Amniotic epithelial cell (primary cell): ENCODE measurements at places on chromosomes 3 and 15.
A peak's percentile ranks its signal among the peaks of the same experiment; 100 is the strongest.

DNA sequence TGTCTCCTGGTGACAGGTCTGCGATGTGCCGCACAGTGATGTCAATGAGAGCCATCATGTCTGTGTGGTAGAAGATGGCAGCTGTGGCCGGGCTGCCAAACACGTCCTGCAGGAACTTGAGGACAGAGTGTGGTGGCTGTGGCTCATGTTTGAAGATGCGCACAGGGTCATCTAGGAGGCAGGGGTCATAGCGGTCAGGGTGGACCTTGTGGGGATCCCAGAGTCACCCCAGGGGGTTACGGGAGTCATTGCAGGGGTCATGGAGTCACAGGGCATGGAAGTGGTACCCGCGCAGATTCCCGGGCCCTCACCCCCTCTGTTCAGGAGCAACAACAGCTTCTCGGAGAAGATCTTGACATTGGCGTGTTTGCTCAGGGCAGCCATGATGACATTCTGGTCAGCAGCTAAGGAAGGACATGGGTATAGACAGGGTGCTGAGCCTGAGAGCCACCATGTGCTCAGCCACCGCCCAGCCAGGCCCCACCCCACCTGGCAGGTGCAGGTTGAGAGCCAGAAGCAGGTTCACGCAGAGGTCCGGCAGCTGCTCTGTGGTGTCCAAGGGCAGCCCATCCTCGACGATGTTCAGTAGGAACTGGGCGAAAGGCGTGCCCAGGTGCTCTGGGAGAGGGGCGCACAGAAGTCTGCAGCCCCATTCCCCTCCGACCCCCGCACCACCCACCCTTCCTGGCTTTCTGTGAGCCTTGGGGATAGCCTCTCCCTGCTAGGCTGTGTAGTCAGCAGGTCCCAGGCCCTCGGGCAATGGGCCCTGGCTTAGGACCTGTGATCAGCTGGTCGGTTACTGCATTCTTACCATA, 6.9 kb downstream of the NCKIPSD start:
- no peak for DNase-seq

GRCh38 chr3:71989165-71989564, 204.2 kb upstream of the PROK2 start:
- DNase-seq = peak; percentile 57

DNA sequence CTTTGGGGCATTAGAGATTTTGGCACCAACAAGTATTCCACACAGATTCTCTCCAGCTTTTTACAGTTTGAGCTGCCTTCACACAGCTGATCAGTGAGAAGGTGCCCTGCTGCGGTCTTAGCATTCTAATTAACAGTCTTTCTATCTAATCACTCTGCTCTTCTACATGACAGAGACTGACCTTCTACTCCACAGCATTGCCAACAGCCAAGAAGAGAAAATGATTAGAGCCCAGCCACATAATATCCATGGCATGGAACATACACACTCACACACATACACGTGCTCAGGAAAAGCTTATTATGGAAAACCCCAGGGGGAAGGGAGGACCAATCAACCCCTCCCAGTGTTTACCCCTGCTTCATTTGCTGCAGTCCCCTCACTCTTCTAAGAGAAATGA, 76.1 kb upstream of the PPP2R3A start:
- DNase-seq = no peak

DNA sequence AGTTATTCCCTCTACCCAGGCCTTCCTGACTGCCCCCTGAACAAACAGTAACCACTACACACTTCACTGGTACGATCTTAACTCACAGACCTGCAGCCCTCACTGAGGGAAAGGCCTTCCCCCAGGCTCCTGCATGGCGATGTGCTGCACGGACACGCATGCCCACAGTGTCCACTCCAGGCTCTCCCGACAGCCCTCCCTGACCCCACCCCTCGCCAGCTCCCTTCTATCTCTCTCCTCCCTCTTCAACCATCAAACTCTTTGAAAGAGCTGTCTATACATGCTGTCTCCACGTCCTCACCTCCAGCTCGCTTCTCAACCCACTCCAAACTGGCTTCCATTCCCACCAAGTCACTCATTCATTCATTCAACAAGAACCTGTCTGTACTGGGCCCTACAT, 3.9 kb downstream of the SCN5A start:
- no peak for DNase-seq

DNA sequence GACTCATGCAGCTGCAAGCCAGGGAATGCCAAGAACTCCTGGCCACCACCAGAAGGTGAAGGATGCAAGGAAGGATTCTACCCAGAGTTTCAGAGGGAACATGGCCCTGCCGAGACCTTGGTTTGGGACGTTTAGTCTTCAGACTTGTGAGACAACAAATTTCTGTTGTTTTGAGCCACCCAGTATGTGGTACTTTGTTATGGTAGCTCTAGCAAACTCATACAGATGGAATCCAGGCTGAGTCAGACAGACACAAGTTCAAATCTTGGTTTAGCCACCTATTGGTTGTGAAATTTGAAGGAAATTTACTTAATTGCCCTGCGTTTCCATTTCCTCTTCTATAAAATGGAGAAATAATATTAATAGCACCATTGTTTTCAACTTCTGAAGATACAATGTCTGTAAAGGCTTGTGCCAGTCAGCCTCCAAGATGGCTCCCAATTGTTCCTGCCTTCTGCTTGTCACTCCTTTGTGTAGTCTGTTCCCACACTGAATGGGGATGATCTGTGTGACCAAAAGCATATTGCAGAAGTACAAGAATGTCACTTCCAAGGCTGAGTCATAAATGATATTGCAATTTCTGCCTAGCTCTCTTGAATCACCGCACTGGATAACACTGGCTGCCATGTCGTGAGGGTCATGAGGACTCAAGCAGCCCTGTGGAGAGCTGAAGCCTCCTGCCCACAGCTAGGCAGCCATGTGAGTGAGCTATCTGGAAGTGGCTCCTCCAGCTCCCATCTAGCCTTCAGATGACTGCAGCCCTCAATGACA, 223.5 kb upstream of the PROK2 start:
- DNase-seq = peak; percentile 76

DNA sequence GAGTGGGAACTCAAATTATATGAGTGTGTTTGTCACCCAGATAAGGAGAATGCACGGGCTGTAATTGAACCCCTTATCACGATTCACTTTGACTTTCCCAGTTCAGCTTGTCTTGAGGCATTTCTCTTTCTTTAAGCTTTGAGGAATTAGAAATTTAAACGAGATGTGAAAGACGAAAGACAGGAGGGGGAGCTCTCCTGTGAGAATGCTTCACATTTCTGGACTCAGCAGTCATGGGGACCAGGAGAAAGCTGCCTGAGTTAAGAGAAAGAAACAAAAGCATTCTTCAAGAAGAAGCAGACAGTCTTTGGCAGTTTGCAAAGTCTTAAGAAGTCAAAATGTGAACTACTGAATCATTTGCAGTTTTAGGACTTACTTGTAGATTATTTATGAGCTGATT, 205.6 kb downstream of the NECTIN3 start:
- peak; percentile 60 for DNase-seq

GRCh38 chr3:58560771-58561311, 16.4 kb downstream of the FAM107A start:
- DNase-seq = peak; percentile 90

DNA sequence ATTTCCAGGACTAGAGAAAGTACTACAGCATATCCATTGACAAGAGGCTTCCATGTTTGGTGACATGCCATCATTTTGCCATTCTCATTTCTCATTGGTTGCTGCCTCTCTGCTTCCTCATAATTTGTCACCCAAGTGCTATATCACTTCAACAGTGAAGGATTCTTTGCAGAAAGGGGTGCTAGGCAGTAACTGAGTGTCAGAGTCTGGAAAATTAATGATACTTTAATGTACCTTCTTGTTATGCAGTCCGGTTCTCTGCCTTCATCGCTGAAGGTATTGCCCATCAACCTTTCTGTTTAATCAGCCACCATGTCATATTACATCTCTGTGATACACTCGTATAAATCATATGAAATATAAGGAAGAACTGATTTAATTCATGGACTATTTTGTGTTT, 550.3 kb downstream of the ROBO2 start:
- DNase-seq = no peak

- DNase-seq = peak; percentile 56
Observed at GRCh38 chr3:105829229-105829628, 39.6 kb downstream of the CBLB start.

- DNase-seq = no peak
Observed at GRCh38 chr3:181683563-181683962, 28.2 kb upstream of the SOX2 start.

- no peak for DNase-seq
Observed at GRCh38 chr15:44804298-44805046, 68.1 kb downstream of the TRIM69 start.

DNA sequence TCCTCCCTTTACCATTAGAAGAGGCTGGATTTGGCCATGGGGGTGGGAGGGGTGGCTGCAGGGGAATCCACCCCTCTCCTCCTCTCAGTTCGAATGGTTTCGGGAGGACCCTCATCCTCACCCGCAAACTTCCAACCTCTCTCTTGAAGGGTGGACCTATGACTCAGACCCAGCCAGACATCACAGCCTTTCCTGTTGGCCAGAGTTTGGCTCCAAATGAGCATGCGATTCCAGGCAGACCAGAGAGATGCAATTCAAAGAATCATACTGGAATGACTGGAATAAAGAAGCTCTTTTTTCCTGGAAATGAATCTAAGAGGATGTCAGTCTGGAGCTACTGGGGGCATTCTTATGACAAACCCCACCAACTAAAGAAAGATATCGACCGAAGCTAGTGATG, 516.7 kb upstream of the MDFIC2 start:
- peak; percentile 62 for DNase-seq

GRCh38 chr3:45223889-45224727, 2.0 kb downstream of the TMEM158 start:
- no peak for DNase-seq

DNA sequence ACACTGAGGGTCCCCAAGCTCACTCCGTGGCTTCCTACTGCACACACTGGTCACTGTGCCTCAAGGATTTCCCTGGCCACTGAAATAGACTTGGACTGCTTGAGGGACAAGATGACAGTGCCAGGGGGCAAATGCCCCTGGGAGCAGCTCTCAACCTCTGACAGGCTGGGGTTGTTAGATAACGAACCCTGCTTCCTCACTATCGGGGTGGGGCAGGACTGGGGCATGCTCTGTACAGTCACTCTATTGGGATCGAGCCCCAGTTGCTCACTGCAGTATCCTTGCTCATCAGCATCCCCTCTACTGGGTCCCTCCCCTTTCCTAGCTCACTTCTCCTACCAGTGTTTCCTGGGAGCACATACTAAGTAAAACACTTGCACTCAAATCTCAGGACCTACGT, 610.8 kb downstream of the NTRK3 start:
- no peak for DNase-seq

DNA sequence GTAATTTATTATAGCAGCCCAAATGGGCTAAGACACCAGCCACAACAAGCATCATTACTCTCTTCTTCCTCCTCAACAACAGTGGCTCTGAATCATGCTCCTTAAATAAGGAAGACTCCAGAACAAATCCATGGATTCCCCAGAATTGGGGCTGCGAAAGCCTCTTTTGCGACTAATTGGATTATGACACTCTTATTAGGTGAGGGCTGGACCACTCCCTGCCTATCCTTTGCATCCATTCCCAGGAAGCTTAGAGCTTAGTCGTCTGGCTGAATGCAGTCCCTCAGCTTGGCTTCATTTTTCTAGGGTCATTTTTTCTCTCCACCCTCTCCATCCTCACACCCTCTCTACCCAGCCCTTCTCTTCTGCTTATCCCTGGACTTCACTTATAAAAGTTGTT, 227.7 kb downstream of the ZNF621 start:
- no peak for DNase-seq

DNA sequence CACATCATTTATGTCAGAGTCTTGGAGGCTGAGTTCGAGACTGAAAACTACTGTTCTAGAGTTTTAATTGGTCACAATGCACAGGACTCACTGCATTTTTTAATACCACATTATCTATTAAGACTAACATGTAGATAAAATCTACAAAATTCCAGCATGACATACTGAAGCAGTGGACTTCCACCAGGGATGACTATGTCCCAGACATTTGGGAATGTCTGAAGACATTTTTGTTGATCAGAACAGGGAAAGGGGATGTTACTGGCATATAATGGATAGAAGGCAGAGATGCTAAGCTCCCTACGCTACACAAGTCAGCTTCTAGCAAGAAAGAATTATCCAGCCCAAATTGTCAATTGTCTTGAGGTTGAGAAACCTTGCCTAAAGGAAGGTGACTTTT, 419.0 kb upstream of the TGFBR2 start:
- no peak for DNase-seq
